Activated naive CD4-positive, alpha-beta T cell treated with anti-CD3 and anti-CD28 coated beads, Interleukin-2, amount 50 U/mL, for 72 hours (primary cell): ENCODE measurements at places on chromosomes 16 and 17. TPM values are rescaled to one million over a fixed set of nuclear protein-coding genes. Genes with fewer than 3 reads are reported as not detected.
A peak's percentile ranks its signal among the peaks of the same experiment; 100 is the strongest.

- no peak for DNase-seq
These were observed 28.8 kb upstream of the PRKCB start for GRCh38 chr16:23807028-23807427.

The TP53TG3 gene
- not detected for total RNA-seq

GRCh38 chr16:30003670-30004423 is 7.0 kb downstream of the DOC2A start:
- no peak for DNase-seq

- no peak for DNase-seq
These were observed 615 bp downstream of the PHKG2 start for GRCh38 chr16:30748634-30749445.

DNA sequence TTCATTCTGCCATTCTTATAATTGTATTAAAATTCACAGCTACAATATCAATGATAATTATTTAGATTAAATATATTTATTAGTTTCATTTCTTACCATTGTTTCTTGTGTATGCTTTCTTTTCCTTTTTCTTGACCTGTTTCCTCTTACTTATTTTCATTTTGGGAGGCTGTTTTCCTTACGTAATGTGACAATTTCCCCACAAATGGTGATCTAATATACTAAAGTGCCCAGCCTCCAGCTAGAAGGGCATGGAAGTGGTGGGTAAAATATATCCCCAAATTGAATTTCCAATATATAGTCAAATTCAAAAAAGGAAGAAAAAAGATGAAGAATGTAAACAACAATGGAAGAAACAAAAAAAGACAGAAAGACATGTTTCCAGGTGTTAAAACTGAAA is 1.5 kb upstream of the ABCA6 start:
- no peak for DNase-seq

- no peak for DNase-seq
These were observed 48.5 kb downstream of the ARHGAP27 start for GRCh38 chr17:45384047-45384788.

DNA sequence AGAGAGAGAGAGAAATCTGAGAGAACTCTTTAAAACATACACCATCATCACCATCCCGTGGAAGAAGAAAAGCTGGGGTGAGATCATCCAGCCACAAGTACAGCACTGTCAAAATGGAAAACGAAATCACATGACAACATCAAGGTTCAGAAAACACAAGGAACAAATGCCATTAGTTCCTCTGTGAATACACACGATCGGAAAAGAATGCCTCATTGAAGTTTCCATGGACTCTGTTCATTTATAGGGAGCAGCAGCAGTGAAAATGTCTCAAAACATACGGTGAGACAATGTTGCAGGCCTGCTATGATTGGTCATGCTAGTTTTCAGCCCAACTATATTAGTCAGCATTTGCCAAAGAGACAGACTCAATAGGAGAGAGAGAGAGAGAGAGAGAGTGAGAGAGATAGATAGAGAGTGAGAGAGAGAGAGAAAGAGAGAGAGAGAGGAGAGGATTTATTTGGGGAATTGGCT is 4.4 kb downstream of the CFAP97D1 start:
- no peak for DNase-seq

GRCh38 chr16:19437280-19437679 is 19.6 kb downstream of the TMC5 start:
- no peak for DNase-seq

- DNase-seq: no peak
These were observed 23.0 kb downstream of the RARA start for GRCh38 chr17:40331743-40332641.

DNA sequence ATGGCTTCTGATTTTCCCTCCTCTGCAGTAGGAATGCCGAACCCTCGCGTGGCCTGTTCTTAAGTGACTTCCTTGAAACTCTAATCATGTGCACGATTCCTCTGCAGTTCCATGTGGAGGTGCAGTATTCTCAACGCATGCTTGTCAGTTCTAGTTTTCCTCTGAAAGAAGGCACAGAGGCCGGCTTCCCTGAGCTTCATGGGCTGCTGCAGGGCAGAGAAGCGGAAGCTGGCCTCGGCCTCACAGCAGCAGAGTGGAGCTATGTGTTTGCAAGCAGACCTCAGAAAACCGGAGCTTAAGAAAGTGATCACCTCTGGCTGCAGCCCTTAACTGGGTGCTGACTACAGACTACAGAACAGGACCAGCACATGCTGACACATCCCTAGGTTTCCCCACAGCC is 500.7 kb downstream of the GRIN2A start:
- DNase-seq: no peak

- peak; percentile 73 for DNase-seq
These were observed 2.6 kb downstream of the TSPOAP1 start for GRCh38 chr17:58325976-58326468.

- no peak for DNase-seq
These were observed 64.0 kb downstream of the TANGO6 start for GRCh38 chr16:68907297-68907696.

GRCh38 chr17:31743797-31744196 is 115.2 kb downstream of the COPRS start:
- DNase-seq: no peak

- DNase-seq: no peak
These were observed 24.8 kb downstream of the MAP1LC3B start for GRCh38 chr16:87416826-87417527.

- no peak for DNase-seq
These were observed 14.8 kb downstream of the TLE7 start for GRCh38 chr16:71426880-71427615.

DNA sequence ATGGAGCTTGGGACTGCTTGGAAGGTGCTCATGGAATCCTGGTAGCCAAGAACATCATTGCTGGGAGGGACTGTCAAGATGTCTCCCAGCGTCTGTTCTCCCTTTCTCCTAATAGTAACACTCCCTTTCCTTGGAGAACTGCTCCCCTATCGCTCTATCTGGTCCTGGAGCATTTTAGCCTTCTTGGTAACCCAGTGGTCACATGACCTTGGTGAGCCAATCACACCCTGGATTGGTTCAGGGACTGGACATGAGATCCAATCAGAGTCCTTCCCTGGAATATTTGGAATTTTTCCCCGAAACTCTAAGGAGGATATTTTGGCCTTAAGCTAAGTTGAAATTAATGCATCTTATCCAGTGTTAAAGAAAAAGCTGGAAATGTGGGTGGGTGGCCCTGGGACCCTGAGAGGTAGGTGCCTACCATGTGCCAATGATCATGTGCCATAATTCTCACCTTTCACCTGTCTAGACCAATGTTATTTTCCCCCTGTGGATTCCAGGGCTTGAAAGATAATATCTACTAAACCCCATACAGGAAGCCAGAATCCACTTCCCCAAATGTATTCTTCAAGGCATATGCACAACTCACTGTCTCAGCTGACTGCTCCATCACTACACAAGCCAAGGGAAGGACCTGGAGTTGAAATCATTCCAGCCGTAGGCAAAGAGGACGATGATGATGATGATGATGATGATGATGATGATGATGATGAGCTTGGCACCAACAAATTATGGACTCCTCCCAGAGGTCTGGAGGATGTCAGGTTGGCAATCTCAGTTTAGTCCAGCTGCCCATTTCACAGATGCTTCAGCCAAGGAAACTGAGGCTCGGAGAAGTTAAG is 193.2 kb downstream of the RAB11FIP4 start:
- no peak for DNase-seq

GRCh38 chr17:66620528-66620927 is 214.4 kb upstream of the CACNG5 start:
- no peak for DNase-seq

The RGS11 gene
- total RNA-seq: 0.14 TPM

DNA sequence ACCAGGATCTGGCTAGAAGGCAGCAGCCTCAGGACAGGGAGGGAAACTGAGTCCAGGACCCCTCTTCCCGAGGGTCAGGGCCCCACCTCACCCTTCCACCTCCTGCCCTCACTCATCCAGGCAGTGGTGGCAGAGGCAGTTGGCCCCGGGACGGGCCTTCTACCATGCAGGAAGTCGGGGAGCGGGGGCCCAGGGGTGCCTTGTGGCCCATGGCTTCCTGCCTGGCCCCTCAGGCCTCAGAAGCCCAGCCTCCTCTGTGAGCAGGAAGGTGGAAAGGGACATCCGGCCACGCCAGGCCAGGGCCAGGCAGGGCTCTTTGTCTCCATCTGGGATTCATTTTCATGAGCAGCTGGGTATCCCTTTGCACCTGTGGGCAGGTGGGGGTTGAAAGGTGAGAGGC is 58.5 kb downstream of the BAHCC1 start:
- DNase-seq: no peak

DNA sequence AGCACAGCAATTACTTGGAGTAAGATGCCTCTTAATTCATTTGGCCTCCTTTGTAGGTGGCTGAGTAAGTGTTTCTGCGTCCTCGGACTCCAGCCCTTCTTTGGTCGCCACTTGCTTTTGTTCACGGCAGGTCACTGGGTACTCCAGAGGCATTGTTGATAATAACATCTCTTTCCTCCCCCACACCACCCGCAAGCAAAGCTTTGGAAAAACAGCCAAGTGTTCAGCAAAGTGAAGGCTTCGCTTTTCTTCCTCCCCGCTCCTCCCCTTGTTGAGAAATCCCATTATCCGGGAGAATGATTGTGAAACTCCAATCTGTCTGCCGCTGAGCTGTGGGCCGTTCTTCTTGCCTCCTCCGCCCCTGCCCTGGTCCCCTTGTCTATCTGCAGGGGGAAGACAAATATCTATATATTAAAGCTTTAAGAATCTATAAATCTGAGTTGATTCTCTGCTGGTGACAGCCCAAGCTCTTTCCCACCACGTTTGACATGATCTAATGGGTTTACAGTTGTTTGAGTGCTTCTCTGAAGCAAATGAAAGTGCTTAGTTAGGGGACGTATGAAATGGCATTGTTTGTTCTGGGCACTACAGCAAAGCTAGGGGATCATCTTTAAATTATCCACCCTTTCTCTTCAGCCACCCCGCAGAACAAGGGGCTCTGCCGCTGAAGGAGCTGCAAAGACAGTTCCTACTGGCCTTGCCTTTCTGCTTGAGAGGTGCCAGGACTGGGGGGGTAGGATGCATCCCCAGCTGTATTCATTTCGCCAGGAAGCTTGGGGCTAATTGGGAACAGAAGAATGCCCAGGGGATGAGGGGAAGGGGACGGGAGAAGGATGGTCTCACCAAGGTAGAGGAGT is 167.1 kb downstream of the CCDC182 start:
- DNase-seq: no peak

- no peak for DNase-seq
These were observed 9.7 kb downstream of the ETV4 start for GRCh38 chr17:43536236-43536992.

The USP43 gene
- 1.1 TPM for total RNA-seq

DNA sequence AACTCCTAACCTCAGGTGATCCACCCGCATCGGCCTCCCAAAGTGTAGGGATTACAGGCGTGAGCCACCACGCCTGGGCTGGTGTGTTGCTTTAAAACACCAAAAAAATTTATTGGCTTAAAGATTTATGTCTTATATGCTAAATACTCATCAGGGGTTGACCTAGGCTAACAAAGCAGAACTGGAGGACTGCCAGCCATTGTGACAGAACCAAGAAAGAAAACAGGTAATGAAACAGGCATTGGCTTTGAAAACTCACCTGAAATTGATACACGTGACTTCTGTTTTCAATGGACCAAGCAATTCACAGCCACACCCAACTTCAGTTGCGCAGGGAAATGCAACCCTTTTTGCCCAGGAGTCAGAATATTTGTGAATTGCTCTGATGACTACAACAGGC is 4.9 kb upstream of the PHAF1 start:
- no peak for DNase-seq

The TLCD3B gene
- total RNA-seq: 3.4 TPM

GRCh38 chr16:50735629-50736122 is 6.2 kb upstream of the CYLD start:
- no peak for DNase-seq

GRCh38 chr16:50338371-50339231 is 30.2 kb downstream of the BRD7 start:
- no peak for DNase-seq

DNA sequence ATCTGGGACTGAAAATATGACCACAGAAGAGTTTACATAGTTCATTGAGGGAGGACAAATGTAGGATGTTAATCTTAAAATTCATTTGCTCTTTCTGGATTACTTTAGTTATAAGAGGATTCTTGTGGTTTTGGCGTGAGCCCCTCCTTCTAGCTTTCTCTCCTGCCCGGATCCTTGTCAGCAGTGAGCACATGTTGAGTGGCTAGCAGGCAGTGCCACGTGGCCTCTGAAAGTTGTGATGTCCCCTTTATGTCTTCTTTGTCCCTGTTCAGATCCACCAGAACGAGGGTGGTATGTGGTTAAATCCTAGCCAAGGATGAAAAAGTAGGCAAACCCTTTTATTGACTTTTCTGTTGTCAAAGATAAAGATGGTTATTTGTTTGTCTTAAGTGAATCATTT is 83.8 kb downstream of the GNAO1 start:
- no peak for DNase-seq

GRCh38 chr17:4053596-4053995 is 89.2 kb downstream of the ZZEF1 start:
- no peak for DNase-seq

The DNAAF8 gene
- 0.09 TPM for total RNA-seq

- DNase-seq: no peak
These were observed 8.8 kb downstream of the ST3GAL2 start for GRCh38 chr16:70429888-70430666.

DNA sequence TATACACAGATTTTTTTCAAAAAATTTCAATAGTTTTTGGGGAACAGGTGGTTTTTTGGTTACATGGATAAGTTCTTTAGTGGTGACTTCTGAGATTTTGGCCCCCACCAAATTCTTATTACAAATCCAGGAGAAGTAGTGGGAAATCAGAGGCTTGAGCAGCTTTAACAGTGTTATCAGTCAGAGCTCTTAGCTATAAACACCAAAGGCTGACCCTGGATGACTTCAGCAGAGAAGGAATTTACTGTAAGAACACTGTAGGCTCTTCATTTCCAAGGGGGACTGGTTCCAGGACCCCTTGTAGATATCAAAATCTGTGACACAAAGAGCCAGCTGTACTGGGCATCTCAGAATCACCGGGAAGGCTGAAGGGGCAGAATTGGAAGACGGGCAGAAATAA is 17.8 kb downstream of the MPHOSPH6 start:
- no peak for DNase-seq

GRCh38 chr17:77512062-77512946 is 371.5 kb downstream of the SEC14L1 start:
- DNase-seq: no peak

GRCh38 chr16:87507351-87508069 is 14.7 kb upstream of the ZCCHC14 start:
- no peak for DNase-seq

The CLEC18B gene
- total RNA-seq: not detected

DNA sequence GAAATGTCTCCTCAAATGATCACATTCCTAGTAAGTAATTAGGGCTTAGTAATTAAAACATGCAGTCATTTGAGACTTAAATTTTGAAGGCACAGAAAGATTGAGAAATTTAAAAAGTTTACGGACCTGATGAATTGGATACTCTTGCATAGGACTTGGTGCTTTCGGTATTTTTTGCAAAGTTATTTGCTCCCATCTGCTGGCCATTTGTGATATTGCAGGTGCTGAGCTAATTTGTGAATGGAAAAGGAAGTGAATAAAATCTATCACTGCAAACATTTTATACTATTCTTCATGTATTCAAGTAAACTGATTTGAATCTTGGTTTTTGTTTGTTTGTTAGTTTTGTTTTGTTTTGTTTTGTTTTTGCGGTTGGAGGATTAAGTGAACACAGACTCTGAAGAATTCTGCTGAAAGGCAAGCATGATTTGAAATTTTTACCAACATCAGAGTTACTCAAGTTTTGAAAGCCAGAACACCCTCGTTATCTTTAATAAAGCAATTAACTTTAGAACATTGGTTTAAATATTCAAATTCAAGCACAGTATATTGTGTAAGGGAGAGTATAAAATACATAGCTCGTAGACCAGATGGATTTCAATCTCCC is 689.5 kb upstream of the RBFOX1 start:
- DNase-seq: peak; percentile 53
